Stimulated activated CD8-positive, alpha-beta memory T cell treated with anti-CD3 and anti-CD28 coated beads, Interleukin-7, amount 100 ng/mL, for 4 hours (primary cell): ENCODE measurements at places on chromosomes 11 and 22.

- no peak for DNase-seq
Measured at GRCh38 chr11:88521799-88522201, 184.3 kb upstream of the CTSC start.

DNA sequence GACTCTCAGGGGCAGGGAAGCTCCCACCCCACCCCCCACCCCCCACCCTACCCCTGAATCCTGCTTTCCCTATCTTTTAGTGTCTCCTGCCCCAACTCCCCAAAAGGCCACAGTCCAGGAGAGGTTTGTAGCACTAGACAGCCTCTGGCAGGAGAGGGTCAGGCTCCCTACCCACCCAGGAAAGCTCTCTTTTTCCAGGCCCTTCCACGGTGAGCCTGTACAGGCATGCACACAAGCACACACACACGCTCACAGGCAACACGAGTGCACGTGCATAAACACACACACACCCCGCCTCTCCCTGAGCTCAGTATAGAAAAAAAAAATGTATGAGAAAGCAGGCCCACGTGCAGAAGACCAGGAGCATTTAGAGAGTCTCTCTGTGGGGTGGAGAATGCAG is 414.0 kb downstream of the MN1 start:
- no peak for DNase-seq

GRCh38 chr11:33376331-33377310 is 119.4 kb downstream of the HIPK3 start:
- DNase-seq = no peak

- DNase-seq = no peak
Measured at GRCh38 chr11:70505331-70505731, 107.0 kb downstream of the CTTN start.

DNA sequence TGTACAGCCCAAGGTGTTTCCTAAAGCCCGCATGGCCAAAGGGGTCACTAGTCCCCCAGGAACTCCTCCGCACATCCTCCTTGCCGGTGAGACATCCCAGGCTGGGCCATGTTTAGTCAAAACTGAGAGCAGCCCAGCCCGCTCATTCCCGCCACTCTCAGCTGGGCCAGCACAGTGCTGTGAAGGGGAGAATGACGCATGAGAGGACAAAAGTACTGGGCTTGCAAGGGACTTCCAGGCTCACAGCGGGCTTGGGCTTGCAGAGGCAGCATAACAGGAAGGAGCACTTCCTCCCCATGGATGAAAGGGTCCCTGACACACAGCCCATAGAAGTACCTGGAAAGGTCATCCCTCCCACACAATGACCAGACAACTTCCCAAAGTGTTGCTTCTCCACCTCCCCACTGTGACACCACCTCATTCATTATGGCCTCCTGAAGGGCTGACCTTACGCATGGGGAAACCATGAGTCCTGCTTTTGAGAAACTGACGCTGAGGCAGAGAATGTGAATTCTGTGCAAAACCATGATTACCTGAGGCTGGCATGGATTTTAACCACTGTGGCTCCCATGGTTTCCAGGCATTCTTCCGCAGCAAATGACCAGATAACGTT is 19.1 kb downstream of the ETS1 start:
- DNase-seq = no peak

DNA sequence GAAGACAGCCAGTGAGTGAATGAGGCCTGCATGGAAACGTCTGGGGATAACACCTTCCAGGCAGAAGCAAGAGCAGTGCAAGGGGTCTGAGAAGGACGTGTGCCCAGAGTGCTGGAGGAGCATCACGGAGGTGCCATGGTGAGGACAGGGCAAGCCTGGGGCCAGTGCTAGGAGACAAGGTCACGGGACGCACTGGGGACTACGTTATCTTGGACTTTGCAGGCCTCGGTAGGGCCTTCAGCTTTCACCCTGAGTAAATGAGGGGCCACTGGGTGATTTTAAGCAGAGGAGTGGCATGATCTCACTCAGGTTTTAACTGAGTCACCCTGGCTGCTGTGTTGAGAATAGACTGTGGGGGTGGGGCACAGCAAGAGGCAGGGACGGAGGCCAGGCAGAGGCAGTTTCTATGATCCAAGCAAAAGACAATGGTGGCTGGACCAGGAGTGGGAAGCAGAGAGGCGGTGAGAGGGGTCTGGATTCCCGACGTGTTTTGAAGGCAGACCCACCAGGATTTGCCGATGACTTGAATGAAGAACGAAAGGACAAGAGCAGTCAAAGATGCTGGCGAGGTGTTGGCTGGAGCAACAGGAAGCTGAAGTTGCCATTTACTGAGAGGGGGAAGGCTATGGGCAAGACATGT is 102.7 kb upstream of the PARVA start:
- no peak for DNase-seq

DNA sequence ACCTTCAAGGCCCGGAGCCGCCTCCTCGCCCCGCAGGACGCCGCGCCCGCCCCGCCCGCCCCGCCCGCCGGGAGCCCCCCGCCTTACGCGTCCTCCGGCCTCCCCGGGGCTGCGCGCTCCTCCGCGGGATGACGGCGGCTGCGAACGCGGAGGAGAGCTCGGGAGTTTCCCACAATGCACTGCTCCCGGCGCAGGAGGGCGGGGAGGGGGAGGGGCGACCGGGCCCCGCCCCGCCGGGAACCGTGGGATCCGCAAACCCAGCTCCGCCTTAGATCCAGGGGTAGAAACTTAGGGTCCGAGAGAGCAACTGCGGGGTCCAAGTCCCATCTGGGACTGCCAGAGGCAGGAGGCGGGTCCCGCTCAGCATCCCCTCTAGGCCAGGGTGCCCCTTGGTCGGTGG is at the start of gene CEND1:
Gene CEND1, minus strand, starts transcription at position 148 of the 400 bp plus-strand sequence. CDS start 1,514 bp downstream, outside the sequence.
- DNase-seq = no peak

DNA sequence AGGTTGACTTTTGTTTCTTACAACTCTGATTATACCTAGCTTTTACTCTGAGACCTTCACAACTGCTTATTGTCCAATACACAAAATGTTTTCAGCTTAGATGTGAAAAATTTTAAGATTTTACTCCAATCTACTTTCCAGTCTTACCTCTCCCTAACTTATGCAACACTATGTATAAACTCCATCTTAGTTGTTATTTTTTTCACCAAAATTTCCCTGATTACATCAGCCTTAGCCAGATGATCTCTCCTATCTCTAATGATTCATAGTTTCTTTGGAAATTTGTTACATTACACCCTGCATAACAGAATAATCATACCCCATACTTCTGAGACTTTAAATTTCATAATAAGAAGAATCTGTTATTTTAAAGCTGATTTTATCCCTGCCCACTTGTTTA is 621.0 kb upstream of the ANO3 start:
- no peak for DNase-seq

DNA sequence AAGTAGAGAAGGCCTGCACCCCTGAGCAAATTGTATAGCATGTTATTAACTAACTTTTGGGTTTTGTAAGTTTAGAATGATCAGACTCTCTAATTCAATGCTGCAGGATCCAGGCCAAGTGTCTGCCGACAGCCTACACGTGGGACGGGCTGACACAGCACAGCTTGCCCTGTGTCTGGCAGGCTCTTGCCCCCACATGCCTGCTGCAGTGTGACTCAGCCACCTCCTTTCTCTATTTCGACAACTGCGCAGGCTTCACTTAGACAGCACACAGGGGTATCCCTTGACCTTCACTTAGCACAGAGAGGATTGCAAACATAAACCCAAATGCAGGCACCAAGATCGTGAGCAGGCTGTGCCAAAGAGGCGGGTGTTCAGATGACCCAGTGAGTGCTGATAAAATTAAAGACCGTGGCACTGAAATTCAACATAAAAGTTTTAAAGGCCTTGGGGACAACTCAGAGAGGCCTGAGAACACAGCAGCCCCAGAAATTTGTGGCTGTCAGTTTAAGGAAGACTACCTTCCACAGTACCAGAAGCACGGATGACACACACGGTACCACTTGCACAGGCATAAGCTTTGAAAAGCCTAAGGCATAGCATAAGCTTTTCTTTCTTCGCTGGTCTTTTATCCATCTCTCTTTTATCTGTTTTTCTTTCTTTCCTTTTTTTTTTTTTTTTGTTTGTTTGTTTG is 37.8 kb downstream of the SCN3B start:
- DNase-seq = no peak

GRCh38 chr11:109973486-109973885 is 119.7 kb upstream of the ZC3H12C start:
- no peak for DNase-seq

- no peak for DNase-seq
Measured at GRCh38 chr22:27518531-27519340, 282.8 kb downstream of the MN1 start.

DNA sequence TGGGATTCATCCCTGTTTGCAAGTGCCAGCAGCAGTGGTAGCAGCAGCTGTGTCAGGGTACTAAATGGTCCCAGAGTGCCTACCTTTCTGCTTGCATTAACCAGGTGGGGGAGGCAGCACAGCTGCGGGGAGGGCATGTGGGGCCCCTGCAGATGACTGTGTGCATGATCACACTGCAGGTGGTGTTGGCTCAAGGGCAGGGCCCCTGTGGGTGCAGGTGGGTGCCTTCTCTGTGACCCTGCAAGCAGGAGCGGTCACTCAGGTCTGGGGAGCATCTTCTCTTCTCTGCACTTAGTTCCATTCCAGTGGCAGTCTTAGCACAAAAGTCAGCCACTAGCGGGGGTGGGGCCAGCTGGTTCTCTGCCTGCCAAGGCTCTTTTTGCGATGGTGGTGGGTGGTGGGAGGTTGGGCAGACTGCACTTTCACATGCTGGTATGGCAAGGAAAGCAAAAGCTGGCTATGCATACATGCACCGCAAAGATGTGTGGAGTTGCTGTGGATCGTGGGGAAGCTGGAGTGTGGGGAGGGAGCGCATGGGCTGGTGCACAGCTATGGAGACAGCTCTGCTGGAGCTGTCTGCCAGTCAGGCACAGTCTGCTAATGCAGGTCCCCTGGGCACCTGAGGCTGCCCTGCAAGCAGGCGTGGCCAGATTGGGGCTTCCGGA is 157.1 kb downstream of the DYNC2H1 start:
- DNase-seq = no peak

DNA sequence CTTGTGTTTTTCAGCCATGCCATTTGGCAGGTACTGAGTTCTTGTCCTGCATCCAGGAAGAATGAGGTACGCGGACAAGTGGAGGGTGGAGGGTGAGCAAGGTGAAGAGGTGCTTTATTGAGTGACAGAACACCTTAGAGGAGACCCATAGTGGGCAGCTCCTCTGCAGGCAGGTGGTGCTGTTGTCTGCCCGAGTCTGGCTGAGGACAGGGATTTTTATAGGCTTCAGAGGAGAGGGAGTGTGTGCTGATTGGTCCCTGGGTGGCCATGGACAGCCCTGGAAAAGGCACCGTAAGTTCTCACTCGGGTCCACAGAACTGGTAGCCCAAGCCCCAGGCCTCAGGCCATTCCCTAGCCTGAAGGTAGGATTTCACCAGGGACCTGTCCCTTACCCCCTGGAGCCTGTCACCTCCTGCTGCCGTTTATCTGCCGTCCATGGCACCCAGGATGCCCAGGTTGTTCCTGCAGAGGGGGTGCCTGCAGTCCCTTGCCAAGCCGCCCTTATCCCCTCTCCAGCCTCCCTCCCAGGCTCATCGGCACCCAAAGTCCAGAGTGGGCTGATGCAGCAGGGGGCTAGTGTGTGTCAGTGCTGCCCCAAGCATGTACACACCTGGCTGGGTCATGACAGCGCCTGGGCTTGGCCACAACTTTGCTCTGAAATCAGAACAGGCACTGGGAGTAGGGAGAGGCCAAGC is 213.6 kb downstream of the LRRC4C start:
- no peak for DNase-seq

DNA sequence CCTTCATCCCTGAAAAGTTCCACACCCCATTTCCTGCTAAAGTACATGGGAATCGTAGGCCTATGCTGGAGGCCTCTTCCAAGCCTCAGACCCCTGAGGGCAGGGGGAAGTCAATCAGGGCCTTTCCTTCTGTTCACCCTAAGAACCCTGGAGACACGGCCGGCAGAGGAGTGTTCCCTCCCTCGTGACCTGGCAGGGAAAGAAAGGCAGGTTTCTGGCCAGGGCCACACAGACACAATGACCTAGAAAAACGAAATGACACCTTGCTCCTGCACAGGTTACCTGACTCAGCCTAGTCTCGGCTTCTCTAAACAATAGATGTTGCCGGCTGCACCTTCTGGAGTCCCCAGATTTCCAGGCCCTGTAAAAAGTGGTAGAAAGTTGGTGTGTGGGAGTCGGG is 60.6 kb upstream of the CADM1 start:
- no peak for DNase-seq

DNA sequence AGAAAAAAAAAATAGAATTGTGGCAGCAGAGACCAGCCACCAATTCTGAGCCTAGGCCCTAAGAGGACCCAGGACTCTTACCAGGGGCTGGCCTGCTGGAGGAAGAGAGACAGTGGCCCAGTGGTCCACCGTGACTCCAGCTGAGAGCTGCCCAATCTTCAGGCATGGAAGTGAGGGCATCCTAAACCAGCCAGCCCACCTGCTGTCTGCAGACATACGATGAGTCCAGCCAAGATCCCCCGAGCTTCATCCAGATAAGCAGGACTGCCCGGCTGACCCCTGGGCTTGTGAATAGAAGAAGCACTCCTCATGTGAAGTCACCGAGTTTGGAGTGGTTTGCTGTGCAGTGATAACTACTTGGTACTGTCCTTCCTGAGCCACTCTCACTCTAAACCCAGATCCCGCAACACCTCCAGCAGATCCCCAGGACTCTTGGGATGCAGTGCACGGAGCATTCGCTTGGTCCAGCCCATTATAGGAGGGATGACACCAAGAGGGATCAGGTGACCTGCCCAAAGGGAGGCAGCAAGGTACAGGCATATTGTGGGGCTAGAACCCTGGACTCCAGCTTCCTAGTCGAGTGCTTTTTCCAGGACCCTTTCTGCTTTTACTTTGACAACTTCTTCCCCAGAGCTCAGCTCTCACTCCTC is 41.7 kb upstream of the FGF3 start:
- DNase-seq = no peak

GRCh38 chr11:36265793-36266628 is 23.2 kb downstream of the COMMD9 start:
- DNase-seq = peak; percentile 5

DNA sequence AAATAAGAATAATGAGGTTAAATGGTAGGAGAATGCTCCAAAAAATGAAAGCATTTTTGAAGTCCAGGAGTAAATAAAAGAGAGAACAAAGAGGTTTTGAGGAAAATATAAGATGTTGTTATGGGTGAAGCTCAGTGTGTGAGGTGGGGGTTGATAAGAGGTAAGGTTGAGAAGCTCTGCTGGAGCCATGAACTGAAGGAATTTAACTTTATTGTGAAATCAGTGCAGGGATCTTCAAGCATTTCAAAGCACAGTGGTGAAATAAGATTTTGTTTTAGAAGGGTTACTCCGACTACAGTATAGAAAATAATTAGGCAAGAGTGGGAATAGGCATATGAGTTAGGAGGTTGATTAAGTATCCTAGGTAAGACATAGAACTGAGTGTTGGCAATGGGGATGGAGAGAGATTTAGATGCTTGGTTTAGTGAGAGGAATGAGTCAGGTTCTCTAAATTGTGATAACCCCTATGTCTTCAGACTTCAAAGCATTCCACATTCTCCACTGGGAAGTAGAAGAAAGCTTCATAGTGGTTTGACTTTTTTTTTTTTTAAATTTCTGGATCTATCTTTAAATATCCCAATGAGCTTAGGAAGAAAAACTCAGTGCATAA is 403.2 kb downstream of the AASDHPPT start:
- no peak for DNase-seq
